ENCODE measurements at places on chromosomes 7 and 10. TPM values are rescaled to one million over a fixed set of nuclear protein-coding genes. Genes with fewer than 3 reads are reported as not detected.

CPVL gene
- total RNA-seq, result 33.3 TPM

TRPV5 gene
- not detected for total RNA-seq

TUBAL3 gene
- not detected for total RNA-seq

WNT8B gene
- total RNA-seq, result 1.9 TPM

NACAD gene
- total RNA-seq, result 11.2 TPM

FAM237B gene
- total RNA-seq, result not detected

Data from GM23338 (cell line).